ENCODE measurements at places on chromosomes 1 and 21.

- DNase-seq: peak; percentile 29
Observed at GRCh38 chr21:45123440-45123839, 49.1 kb downstream of the ADARB1 start.

DNA sequence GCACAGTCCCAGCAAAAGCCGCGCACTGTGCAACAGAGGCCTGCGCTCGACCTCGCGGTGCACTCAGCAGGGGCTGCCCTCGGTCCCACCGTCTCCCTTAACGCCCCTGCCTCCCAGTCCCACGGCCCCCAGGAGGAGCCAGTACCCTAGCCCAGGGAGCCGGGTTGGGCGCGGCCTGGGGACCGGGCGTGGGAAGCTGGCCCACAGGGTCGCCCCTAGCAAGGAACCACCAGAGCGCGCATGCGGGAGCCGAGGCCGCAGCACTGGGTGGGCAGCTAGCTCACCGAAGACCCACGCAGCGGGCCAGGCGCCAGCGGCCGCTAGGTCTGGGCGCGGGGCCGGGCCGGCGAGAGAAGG lies 21.6 kb upstream of the ZNF678 start:
- DNase-seq: no peak

DNA sequence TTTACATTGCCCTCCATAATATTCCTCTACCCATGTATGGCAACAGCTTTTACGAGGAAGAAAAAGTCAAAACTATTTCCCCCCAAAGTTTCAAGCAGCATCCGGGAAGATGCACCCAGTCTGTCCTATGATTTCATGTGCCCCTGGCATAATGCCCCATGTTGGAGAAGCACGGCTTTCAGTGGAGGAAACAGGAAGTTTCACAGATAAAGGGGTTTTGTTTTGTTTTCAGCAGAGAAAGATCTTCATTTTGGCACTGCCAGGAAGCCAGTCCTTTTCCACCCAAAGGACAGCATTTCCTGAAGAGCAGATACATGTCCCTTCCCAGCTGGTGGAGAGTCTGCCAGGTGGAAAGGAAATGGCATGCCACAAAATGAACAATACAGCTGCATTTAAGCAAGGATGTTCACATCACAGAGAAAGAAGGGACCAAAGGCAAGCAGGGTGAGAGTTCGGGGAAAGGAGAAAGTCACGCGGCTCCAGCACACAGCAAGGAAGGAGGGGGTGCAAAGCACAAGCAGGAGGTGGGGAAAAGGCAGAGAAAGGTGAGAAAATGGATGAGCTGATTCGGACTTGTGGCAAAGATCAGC lies 95.3 kb upstream of the HIVEP3 start:
- DNase-seq: no peak

DNA sequence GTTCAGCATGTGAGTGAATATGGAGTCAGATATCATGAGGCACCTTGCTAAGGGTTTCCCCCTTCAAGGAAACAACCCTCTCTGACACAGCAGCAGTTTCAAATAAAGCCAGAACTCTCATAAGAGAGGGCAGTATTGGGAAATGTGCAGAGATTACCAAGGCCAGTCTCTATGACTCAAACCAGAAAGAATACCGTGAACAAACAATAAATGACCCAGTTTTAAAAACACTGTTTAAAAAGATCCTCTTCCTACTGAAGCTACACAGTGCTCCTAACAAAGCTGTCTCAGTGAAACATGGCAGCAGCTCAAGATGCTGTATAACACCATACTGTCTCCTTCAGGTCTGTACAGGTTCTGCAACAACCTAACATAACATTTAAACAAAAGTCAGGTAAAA lies 102.6 kb downstream of the KIAA0319L start:
- DNase-seq: no peak

GRCh38 chr21:29233256-29233546 lies 65.5 kb upstream of the BACH1 start:
- DNase-seq: no peak

- no peak for DNase-seq
Observed at GRCh38 chr1:164783778-164784555, 225.0 kb downstream of the PBX1 start.

DNA sequence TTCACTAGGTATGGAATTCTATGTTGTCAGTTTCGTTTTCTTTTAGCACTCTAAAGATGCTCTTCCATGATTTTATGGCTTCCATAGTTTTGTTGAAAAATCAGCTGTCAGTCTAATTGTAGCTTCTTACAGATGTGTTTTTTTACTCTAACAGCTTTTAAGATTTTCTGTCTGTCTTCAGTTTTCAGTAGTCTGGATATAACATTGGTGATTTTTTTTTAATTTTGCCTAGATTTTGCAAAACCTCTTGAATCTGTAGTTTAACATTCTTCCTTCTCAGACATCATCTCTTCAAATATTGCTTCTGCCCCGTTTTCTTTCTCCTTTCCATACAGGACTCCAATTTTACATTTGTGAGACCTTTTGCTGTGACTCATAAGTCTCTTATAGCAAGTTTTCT lies 17.9 kb upstream of the DYRK1A start:
- no peak for DNase-seq

DNA sequence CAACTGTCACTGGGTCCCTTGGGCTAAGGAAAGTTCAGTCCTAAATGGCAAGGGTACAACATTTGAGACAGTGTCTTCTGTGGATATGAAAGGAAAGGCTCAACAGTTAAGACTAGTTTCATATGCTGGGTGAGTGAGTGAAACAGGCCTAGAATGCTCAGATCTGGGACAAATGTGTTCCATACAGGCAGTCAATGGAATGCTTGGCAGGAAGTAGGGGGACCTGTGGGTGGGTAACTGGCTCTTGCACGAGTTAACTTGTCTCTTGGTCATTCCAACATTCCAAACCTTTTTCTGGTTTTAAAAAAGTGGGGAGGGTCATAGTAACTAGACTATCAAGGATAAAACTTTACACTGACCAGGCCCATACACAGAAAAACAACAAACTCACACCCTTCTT lies 17.8 kb upstream of the ADAM30 start:
- DNase-seq: no peak

- peak; percentile 73 for DNase-seq
Observed at GRCh38 chr1:11700601-11701467, 9.3 kb downstream of the DRAXIN start.

DNA sequence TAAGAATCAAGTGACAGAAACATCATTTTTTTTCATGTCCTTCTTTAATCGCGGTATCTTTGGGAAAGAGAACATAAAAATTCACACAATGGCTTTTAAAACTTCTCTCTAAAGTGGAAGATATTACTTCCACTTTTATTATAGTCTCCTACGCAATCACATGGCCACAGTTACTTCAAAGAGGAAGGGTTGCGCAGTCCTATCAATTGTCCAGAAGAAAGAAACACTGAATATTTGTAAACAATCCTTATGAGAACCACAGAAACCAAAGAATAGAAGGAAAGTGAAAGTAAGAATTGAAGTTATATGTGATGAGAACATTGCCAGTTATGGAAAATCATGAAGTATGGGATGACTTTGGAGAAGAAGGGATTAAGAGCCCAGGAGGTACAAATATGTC lies 32.6 kb downstream of the CFH start:
- no peak for DNase-seq

GRCh38 chr1:32066489-32066873 lies 6.3 kb upstream of the TMEM39B start:
- DNase-seq: no peak

DNA sequence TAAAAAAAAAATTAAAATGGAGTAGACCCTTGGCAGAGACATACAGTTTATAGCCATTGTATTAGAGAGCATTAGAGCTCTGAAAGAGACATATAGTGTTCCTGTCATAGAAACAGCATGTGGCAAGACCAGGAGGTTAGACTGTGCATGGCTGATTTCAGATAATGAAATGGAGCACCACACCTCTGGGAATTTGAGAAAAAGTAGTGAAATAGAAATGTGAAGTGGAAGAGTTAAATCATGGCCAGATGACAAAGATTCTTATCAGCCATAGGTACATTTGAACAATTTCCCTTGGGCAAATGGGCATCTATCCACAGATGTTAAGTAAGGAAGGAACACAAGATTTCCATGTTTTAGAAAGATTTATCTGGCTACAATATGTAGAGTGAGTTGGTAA lies 1083.1 kb downstream of the PLA2G4A start:
- DNase-seq: no peak

DNA sequence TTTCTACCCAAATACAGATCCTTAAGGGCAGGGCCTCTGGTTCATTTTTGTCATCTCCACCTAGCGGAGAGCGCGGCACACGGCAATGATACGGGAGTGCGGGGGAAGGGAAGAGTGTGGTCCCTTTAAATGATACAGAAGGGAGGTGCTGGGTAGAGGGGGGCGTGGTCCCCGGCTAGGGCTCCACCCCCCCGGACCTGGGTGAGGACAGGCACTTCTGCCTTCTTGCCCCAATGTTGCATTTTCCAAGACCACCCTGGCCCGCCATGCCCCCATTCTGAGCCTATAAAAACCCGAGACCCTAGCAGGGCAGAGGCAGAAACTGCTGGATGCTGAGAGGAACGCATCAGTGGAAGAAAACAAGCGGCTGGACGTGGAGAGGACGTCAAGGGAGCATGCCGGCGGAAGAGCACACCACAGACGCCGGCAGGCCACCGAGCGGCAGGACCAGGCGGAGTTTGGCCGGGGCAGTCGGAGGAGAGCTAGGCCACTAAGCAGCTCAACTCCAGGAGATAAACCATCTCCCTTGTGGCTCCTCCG lies 30.0 kb downstream of the LRRC3 start:
- DNase-seq: no peak

DNA sequence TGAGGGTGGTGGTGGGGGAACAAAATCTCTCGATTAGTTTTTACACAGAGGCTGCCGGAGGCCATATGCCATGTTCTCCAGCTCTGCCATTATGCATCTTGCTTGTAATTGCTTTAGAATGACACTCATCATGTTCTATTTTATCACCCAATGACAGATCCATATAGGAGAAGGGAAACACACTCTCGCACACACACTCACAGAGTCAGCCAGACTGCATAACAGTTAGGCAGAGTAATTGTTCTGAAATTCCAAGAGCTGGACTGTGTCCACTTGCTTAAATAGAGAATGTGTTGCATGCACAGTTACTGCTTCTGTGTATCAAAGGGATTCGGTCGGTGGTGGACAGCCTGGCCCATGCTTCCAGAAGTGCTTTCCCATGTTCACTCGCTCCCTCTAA lies 30.6 kb downstream of the KCND3 start:
- no peak for DNase-seq

DNA sequence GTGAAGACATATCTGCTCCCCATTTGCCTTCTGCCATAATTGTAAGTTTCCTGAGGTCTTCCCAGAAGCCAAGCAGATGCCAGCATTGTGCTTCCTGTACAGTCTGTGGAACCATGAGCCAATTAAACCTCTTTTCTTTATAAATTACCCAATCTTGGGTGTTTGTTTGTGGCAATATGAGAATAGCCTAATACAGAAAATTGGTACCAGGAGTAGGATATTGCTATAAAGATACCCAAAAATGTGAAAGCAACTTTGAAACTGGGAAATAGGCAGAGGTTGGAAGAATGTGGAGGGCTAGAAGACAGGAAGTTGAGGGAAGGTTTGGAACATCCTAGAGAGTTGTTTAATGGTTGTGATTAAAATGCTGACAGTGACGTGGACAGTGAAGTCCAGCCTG lies 90.8 kb downstream of the HHIPL2 start:
- no peak for DNase-seq

DNA sequence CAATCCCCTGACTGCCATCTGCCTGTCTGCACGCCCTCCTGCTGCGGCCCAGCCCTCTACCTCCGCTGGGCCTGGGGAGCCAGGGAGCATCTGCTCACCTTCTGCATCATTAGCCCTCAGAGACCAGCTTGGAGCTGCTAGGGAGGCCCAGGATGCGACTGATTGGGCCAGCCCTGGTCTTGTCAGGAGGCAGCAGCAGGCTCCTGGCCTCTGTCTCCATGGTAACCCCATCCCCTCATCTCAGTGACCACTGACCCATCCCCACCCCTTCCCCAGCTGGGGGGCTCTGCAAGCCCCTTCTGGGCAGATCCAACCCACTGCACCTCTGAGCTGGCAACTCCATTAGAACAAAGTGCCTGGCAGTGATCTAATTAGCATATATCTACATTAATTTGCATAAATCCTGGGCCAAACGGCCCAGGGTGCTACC lies 37.7 kb downstream of the NKAIN1 start:
- peak; percentile 60 for DNase-seq

DNA sequence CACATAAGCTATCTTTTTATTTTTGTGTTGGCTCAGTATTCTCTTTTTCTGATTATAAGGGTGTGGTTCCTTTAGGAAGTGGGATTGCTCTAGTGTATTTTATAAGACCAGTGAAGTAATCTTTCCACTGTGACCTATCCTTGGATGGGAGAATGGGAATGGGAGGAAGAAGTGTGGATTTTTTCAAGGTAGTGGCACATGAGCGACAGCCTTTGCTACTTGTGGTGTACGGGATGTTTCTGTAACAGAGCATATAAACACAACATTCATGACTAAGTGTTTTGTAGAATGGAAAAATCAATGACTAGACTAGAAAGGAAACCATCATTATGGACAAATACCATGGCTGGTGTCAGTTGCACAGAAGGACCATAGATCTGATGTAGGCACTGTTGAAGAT lies 209.6 kb downstream of the GIPC2 start:
- no peak for DNase-seq

GRCh38 chr1:24704411-24705259 lies 40.6 kb upstream of the CLIC4 start:
- no peak for DNase-seq

DNA sequence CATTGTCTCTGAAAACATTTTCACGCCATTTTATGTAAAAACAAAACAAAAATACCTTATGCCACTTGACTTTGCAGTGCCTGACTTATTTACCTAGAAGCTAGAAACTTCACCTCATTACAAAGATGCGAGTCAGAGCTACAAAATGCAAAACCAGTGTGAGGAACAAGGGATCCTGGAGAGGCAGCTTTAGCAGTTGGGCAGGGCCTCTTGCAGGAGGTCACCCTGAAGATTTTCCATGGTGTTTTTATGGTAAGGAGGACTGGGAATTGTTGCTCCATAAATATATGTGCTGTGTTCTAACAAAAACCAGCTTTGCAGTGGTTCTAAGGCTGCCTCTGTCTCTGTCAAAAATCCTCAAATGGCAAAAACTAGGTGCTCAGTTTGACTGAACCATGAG lies 36.4 kb upstream of the TARBP1 start:
- DNase-seq: no peak

DNA sequence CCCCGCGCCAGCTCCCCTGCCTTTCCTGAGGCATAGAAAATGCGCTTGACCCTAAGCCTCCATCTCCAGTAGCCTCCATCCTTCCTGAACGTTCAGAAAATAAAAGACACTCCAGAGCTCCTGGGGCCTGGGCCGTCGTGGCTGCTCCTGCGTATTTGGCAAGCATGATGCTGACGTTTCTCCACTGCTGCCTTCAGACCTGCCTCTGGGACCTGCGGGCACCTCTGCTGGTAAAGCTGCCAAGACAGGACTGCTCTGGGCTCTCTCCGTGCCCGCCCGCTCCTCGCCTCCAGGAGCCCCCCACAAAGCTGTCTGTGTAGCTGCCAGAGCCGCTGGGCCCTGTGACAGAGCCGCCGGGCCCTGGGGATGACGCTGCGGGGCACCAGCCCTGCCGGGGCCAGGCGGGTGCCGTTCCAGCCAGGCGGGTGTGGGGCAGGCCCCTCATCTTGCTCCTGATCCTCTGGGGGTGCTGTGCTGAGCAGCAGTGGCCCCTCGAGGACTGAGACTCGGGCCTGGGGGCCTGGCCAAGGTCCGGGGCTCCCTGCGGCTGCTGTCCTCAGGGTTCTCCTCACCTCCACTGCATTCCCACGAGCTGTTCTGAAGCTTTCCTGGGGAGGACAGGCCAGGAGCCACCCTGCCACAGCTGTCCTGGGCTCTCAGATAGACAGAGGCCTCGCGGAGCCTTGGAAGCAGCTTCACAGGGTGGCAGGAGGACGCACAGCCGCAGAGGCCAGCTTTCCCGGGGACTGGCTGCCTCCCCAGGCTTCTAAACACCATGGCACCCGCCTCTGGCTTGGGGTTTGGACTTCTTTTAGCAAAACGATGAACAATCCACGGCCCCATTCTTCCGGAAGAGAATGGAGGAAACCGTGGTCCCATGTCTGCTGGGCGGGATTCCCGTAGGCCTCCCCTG lies 48.1 kb downstream of the MORN1 start:
- no peak for DNase-seq
